EL (cell line): ENCODE measurements at places on chromosomes 16 and 17.

GRCh38 chr16:49464877-49465504 lies 91.4 kb downstream of the C16orf78 start:
- DNase-seq = no peak

- no peak for DNase-seq
These were observed 31.1 kb downstream of the RBFOX1 start for GRCh38 chr16:7363422-7364417.

DNA sequence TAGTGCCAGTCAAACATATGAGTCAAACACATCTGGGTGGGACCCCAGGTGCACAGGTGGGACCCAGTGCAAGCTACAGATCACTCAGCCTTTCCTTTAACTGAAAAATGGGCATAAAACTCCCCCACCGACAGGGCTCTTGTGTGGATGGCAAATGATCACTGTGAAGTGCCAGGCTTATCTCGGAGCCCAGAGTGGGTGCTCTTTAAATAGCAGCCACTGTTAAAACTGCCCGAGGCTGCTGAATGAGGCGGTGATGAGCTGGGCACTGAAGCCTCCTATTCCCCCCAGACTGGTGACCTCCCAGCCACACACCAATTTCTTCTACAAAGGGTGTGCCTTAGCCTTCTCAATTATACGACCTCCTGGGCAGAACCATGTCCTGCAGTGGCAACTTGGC lies 433.8 kb downstream of the SLC39A11 start:
- DNase-seq = no peak

DNA sequence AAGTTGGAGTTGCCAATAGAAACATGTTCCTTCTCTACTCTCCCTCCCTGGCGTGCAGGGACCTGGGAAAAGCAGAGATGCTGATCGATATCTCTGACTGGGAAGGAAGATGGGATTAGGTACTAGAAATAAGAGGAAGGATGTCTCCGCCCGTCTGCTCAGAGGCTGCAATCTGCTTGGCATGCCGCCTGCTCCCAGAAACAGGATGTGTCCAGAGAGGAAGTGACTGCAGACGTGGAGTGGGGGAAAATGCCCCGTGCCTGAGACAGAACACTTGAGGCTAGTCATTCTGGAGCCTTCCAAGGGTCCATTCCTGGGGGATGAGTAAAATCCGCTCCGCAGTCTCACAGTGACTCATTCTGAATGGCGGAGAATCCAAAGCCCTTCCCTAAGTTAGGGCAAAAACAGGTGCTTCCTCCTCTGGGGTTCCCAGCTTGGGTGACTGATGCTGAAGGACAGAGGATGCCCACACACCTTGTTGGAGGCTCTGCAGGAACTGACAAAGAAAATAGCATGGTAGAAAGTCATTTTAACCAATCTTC lies 45.0 kb upstream of the SMURF2 start:
- DNase-seq = peak; percentile 100

GRCh38 chr17:492022-492413 lies 139.4 kb upstream of the RPH3AL start:
- DNase-seq = no peak

DNA sequence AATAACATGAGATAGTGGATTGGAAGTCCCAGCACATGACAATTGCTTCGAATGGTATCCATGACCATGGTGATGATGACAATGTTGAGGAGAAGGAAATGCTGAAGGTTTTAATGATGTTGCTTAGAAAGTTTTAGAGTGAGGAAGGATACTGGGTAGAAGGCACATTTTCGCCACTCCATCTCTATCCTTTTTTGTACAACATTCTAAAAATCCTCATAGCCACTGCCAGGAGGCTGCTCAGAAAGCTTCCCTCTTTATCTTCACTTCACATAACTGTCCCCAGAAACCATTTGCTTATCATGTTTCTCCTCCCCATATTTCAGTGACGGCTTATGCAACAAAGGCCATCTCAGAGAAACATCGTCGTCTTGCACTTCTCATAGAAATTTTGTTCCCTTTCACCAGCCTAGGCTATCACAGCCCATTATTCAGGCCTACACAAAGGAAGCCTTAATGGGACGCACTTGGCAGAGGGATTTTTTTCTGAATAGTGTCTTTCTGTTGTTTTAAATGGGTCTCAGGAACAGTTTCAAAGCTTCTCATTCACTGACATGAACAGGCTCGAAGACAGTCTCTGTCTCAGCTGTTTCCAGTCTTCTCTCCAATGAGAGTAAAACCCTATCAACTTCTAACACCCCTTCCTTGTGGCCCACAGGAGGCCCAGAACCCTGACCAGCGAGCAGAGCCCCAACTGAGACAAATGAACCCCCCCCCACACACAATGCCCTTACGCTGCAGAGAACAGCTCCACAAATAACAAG lies 506.7 kb downstream of the HAPSTR1 start:
- no peak for DNase-seq

GRCh38 chr17:29565643-29566472 lies 979 bp downstream of the ABHD15 start:
- no peak for DNase-seq

DNA sequence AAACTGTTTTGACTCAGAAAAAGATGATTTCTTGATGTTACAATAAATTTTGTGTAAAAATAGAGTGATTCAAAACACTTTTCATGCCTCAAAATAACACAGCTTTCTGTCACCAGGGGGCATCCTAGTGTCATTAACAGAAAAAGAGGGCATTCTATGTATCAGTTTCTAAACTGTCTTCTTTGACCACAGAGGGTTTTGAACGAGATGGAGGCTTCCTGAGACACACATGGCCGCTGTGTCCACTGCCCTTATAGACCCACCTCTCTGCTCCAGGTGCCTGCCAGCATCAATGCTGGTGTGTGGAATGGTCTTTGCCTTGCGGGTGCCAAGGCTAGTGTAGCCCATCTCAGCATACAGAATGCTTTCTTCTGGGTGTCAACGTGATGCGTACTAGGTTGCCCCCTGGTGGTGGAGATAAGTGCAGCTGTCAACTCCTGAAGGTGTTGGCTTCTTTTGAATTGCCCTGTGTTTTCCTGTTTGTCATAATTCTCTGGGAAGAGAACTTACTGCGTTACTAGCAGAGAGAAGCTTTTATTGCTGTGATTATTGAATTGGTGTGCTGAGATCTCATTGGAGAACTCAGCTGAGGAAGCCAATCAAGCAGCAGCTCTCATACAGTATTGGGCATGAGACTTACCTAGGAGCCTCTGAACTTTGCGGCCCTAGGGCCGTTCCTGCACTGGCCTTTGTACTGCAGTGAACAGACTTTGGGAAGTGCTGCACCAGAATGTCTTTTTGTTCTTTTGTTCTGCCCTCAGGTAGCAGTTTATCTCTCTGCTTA lies 38.6 kb downstream of the USP10 start:
- DNase-seq = peak; percentile 75
